Choroid plexus epithelial cell (primary cell): ENCODE measurements at places on chromosomes 16 and 17.
A peak's percentile ranks its signal among the peaks of the same experiment; 100 is the strongest.

DNA sequence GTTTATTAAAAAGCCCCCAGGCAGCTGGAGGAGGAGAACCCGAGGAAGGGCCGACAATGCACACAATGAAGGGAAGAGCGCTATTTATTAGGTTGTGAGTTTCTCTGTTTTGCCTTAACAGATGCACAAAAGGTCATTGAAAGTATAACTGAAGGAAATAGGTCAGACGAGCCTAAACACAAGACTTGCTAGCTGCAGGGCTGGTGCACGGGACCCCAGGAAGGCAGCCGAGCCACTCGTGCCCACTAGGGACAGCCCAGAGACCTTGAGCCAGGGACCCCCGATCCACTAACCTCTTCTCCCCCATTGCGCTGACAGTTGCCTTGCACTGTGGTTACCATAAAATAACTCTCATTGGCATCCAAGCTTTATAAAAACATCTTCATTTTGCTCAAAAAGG lies 11.3 kb downstream of the LITAFD start:
- no peak for DNase-seq

GRCh38 chr17:78996781-78997201 lies 12.8 kb downstream of the CANT1 start:
- no peak for DNase-seq

DNA sequence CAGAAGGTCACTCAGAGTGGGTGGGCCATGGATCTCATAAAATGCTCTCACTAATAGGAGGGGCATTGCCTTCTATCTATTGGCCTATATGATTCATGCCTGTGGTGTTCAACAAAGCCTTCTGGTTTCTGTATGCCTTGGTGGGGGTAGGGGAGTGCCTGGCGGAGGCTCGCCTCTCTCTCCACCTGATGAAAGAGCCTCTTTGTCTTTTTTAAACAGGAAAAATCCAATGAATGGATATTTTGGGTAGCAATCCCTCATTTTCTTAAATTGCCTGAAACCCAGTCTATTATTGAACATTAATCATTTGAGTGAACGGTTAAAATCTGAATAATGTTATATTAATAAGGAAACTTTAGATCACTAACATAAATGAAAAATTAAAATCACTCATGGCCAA lies 90.6 kb downstream of the TOX3 start:
- no peak for DNase-seq

DNA sequence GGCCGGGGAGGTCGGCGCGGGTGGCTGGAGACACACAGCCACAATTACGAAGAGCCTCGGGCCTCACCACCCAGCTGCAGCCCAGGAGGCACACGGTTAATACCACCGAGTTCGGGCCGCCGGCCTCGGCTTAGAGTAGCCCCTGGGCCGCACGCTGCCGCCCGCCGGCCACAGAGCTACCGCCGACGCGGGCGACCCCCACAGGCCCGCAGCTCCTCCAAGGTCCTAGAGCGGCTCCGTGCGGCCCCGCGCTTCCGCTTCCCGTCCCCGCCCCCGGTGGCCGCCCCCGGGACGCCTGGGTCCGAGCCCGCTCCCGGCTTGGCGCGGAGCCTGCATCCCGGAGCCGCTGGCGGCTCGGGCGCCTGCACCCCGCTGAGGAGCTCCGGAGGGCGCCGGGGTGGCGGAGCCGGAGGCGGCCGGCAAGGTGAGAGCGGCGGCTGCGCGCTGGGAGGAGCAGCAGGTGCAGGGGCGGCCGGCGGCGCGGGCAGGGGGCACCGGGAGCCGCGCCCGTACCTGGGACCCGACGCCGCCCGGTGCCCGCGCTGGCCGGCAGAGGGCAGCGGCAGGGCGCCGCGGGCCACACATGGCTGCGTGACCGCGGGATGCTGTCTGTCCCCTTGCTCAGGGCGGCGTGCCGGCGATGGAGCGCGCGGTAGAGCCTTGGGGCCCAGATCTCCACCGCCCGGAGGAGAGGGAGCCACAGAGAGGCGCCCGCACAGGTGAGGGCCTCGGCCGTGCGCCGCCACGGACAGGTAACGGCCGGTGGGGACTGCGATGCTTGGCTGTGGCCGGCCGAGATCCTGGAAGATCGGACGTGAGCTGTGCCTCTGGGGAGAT lies at the start of gene ZNF48:
TSS of gene ZNF48 (plus strand) at position 266 of the 837 bp plus-strand sequence. CDS start at position 641, 375 bp downstream.
- DNase-seq: peak; percentile 94

GRCh38 chr17:77827511-77827910 lies 131.0 kb upstream of the TNRC6C start:
- DNase-seq: no peak

DNA sequence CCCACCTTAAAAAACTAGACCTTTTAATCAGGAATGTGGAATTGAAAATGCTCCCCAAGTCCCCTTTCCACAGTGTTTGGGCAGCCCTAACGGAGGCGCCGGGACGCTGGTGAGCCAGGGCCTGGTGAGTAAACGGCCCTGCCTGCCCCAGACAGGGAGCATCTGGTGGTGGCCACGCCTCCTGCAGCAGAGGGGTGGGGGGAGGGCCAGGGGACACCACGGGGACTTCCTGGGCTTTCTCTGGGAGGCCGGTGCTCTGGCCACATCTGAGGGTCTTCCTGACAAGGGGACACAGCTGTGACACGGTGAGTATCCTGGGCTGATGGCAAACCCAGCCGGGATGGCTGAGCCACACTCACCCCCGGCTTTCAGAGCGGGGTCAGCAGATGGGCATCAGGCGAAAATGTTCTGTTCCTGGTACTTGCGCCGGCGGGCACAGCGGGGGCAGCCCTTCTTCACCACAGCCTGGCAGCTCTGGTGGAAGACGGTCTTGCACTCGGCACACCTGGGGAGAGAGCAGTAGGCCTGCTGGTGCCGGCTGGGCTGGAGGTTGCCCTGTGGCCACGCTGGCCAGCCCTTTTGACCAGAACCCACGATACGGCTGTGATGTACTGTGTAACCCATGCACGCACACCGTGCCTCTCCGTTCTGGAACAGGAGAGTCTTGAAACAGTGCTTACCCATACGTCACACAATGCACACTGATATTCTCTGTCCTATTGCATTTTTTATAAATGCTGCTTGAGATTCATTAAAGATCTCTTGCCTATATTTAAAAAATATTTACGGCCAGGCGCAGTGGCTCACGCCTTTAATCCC lies 5.0 kb upstream of the ARHGAP27 start:
- DNase-seq: no peak

DNA sequence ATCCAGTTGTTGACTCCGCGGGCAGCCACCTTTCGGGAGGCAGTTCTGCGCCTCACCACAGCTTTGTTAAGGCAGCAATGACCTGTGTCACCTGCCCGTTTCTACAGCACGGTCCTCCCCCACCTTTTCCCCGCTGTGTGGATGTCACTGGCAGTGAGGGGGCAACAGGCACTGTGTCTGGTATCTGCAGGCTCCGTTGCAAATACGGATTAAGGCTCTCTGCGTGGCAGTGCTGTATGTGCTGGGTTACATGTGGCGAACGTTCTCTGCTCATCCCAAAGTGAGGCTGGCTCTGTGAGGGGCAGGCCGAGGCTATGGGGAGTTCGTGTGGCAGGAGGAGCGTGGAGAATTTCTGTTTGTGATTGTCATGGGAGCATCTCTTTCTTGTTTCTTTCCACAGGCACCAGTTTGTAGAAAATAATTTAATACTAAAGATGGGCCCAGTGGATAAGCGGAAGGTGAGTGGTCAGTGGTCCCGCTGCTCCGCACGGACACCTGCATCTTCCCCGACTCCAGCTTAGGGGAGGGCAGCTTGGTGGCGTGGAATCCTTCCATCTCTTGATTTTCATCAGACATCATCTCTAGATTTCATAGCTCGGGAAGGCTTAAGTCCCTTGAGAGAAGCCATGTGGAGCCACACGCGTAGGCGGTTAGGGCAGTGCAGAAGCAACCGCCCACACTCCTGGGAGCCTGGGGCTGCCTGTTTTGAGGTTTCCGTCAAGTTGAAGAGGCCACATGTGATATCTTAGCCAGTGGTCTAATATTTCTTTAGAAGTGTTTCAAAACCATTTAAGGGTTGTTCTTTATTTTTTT lies 57.8 kb downstream of the PDPK1 start:
- DNase-seq: peak; percentile 5

- DNase-seq: no peak
Measured at GRCh38 chr16:14097182-14097959, 26.3 kb downstream of the MRTFB start.

- DNase-seq: no peak
Measured at GRCh38 chr16:63749276-63749675, 1372.6 kb downstream of the CDH11 start.

GRCh38 chr17:16938496-16939207 lies 33.3 kb downstream of the TNFRSF13B start:
- no peak for DNase-seq
